ENCODE measurements at places on chromosomes 3 and 15.

DNA sequence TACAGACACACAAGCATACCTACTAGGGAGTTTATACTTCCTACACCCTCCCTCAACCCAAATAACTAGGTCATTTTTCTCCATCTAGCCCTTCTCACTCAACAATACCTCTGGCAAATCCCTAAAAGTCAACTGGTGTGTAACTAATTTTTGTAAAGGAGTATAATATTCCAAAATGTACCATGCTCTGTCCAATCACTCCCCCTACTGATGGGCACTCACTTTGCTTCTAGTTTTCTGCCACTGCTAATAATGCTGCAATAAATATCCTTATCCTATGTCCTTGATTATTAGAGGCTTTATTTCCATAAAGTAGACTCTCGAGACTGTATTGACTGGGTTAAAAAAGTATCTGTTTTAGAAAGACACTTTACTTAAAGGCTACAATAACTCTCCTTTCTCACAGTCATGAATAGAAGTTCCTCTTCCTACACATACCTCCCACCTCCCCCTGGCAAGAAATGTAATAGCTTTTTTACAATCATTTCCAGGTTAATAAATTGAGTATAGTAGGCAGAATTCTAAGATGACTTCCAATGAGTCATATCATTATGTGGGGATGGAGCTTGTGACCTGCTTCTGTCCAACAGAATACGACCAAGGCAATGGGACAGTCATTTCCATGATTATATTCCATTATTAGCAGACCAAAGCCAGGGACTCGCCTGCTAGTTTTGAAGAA, 30.0 kb downstream of the SHQ1 start:
- DNase-seq = no peak

- no peak for DNase-seq
These were observed 7.4 kb upstream of the CCK start for GRCh38 chr3:42273361-42273760.

GRCh38 chr3:65854606-65855304, 184.0 kb downstream of the MAGI1 start:
- no peak for DNase-seq

DNA sequence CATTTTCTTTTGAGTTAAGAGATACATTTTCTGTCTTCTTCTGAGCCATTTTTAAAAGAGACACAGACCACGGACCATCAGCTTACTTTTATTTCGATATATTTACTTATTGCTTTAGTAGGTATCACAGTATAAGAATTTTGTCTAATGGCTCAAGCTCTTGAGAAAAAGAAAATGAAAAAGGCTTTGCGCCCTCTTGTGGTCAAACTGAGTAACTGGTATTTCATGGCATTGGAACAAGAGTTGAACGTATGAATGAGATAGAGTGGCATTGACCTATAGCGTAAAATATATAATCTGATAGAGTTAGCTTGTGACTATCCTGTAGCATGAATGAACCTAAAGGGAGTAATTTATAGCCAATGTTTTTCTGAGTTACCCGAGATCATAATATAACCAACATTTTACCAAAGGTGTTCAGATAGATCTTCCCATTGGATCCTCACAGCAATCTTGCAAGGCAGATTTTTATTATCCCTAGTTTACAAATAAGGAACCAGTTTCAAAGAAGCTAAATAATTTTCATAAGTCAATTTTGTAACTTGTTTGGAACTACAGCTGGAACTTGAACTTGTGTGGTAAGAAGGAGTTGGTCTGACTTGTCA, 154.6 kb downstream of the POLR2M start:
- DNase-seq = peak; percentile 44

GRCh38 chr3:52290596-52291507, 3.2 kb downstream of the GLYCTK start:
- no peak for DNase-seq

GRCh38 chr15:80426316-80426715, 22.1 kb downstream of the ARNT2 start:
- no peak for DNase-seq

DNA sequence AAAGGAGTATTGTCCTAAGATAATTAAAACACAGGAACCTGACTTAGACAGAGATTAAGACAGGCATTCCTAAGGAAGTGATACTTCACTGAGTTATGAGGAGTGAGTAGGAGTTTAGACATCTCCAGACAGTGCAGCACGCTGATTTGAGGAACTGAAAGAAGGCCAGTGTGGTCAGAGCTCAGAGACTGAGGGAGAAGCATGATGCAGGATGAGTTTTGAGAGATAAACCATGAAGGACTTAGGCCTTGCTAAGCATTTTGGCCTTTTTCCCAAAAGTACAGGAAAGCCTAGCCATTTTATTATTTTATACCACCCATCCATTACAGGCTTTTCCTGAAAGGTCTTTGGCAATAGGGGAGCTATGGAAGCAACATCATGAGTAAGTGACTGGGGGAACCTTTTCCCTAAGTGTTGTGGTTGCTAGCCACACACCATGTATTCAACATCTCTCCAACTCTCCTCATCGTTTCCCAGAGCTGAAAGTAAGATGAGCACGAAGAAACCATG, 375.6 kb upstream of the TPRG1 start:
- DNase-seq = no peak

GRCh38 chr3:113243846-113244245, 32.5 kb downstream of the BOC start:
- DNase-seq = no peak

GRCh38 chr15:88630798-88631463, 7.9 kb upstream of the ISG20 start:
- no peak for DNase-seq

GRCh38 chr3:129277829-129278271, 820 bp upstream of the HMCES start:
- DNase-seq = no peak

GRCh38 chr3:59128685-59129084, 78.9 kb upstream of the CFAP20DC start:
- no peak for DNase-seq

GRCh38 chr15:87976552-87976951, 280.0 kb downstream of the NTRK3 start:
- no peak for DNase-seq

DNA sequence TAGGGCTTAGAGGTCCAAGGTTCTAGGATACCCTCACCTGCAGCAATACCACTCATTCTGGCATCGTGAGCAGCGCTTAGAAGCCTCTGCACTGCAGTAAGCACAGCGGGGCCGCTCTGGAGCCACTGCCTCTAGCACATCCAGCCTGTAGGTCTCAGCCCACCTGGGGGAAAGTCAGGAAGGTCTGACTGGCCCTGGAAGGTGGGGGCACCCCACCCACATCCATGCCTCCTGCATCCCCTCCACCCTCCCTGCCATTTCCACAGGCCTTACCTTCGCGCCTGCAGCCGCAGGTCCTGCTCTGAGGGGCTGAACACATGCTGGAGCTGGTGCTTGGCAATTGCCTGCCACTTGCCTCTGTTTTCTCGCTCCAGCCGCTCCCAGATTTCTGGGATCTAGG, 901 bp upstream of the RASSF1 start:
- no peak for DNase-seq

DNA sequence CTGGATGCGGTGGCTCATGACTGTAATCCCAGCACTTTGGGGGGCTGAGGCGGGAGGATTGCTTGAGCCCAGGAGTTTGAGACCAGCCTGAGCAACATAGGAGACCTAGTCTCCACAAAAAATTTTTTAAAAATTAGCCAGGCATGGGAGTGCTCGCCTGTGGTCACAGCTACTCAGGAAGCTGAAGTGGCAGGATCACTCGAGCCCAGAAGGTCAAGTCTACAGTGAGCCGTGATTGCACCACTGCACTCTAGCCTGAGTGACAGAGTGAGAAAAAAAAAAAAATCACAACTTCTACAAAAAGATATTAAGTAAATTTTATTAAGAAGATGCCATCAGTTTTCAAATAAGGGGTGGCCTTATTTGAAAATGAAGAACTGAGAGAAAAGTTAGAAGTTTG, 11.9 kb upstream of the PLA2G4D start:
- DNase-seq = no peak

- DNase-seq = no peak
These were observed 72.9 kb downstream of the GLDN start for GRCh38 chr15:51414256-51414860.

GRCh38 chr15:70212286-70212962, 114.7 kb upstream of the TLE3 start:
- no peak for DNase-seq

DNA sequence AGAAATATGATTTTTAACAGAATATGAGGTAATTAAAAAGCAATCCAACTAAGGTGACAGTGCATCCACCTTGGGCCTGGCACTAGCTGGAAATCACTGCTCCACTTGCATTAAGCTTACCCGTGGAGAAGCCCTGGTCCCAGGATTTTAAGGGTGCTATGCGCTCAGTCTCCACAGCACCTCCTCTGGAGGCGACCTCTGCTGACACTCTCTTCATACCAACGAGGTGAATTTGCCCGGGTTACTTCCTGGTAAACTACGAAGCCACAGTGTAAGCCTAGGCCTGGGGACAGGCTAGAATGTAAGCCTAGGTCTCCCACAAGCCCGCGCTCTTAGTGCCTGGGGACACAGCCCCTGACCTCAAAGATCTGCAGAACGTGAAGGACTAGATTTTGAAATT, 793 bp downstream of the APOD start:
- DNase-seq = no peak

- DNase-seq = no peak
These were observed 58.4 kb downstream of the SYN2 start for GRCh38 chr3:12062605-12063004.

- DNase-seq = peak; percentile 16
These were observed 105.8 kb upstream of the ARL6 start for GRCh38 chr3:97658668-97659285.

DNA sequence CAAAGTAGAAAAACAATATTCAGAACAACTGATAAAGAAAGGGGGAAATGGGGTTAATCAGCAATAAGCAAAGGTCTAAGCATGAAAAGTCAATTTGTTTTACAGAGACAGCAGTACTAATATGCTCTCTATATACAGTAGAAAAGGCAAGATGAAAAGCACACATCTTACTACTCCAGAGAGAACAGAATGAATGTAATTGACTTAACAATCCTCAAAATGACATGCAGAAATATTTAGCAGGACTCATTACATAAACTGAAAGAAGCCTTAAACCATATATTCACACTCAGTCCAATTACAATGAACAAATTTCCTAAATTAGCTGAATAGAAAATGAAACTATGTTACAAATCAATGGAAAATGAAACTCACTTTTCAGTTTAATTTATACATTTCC, 319.8 kb downstream of the SUCLG2 start:
- DNase-seq = no peak

- no peak for DNase-seq
These were observed 112.3 kb downstream of the CDIN1 start for GRCh38 chr15:36691579-36692357.

GRCh38 chr3:59698091-59698490, 648.3 kb upstream of the CFAP20DC start:
- no peak for DNase-seq

- DNase-seq = no peak
These were observed 48.1 kb downstream of the STARD5 start for GRCh38 chr15:81275711-81276392.

DNA sequence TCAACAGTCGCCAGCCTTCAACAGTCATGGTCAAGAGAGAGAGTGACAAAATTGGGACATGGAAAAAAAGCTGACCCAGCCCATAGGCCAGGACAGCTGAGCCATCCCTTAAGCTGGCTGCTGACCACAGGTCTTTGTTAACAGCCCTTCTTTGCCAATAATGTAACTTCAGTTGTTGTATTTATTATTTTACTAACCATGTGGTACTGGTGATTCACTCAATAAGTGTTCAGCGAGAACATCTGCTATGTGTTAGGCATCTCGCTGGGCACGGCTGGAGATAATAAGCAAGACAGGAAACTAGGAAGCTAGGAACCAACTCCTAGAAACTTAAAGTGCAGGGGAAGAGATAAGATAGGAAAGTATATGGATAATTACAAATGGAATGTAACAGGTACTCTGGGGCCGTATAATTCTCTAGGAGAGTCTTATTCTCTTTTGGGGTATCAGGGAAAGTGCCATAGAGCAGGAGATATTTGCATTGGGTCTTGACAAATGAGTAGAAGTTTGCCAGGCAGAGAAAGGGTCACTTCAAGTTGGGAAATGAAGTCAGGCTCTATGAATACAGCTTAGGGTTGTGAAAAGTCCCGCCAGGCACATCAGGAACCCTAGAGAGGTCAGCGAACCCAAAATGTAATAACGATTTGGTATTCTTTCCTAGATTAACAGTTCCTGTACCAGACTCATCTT, 84.0 kb upstream of the TRA2B start:
- DNase-seq = peak; percentile 91

GRCh38 chr3:33377489-33377888, 62.7 kb downstream of the UBP1 start:
- DNase-seq = no peak

GRCh38 chr15:95957861-95958260, 372.6 kb upstream of the NR2F2 start:
- DNase-seq = no peak

GRCh38 chr15:20340931-20341661, 200.5 kb downstream of the GOLGA6L6 start:
- DNase-seq = no peak

GRCh38 chr3:158050461-158050860, 55.8 kb downstream of the SHOX2 start:
- no peak for DNase-seq

DNA sequence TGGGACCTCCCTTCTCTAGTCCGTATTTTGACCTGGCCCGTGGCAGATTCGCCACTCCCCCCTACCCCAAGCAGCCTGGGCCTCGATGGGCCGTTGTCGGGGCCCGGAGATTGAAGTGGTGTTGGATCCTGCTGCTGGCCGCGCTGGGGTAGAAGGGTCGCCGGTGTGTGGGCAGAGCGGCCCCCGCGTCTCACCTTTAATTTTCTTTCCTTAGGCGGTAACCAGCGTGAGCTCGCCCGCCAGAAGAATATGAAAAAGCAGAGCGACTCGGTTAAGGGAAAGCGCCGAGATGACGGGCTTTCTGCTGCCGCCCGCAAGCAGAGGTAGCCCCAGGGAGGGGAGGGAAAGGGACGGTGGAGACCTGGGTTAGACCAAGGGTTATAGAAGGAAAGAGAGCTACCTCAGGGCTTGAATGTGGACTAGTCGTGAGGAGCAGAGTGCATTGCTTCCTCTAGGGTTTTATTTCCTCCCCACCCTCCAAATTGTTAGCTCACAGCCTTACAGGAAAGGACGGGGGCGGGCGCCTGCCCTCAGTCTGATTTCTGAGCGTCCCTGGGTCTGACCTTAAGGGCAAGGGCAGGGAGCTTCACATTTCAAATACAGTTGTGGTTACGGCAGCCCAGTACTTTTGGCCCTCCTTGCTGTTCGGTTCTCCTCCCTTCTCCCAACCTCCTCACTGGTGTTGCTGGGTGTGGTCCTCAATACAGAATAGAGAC, 799 bp downstream of the SERF2 start:
- no peak for DNase-seq

DNA sequence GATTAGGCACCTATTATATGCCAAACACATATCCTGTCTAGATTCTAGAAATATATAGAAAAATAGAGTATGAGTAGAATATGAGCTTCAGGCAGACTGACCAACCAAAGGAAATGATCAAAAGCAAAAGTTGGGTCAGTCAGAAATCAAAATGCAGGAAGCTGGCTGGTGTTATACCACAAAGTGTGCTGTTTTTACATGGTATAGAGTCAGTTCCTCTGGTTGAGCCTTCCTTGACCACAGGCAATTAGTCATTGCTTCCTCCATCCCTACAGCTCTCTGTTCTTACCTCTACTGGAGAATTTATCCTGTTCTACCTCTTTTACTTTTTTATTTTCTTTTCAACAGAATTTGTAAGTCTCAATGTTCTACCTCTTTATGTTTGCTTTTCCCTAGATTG, 149.8 kb downstream of the TMCO5A start:
- DNase-seq = no peak
